Forelimb muscle (tissue), 1 donor: ENCODE measurements at places on chromosomes 11 and 22.

DNA sequence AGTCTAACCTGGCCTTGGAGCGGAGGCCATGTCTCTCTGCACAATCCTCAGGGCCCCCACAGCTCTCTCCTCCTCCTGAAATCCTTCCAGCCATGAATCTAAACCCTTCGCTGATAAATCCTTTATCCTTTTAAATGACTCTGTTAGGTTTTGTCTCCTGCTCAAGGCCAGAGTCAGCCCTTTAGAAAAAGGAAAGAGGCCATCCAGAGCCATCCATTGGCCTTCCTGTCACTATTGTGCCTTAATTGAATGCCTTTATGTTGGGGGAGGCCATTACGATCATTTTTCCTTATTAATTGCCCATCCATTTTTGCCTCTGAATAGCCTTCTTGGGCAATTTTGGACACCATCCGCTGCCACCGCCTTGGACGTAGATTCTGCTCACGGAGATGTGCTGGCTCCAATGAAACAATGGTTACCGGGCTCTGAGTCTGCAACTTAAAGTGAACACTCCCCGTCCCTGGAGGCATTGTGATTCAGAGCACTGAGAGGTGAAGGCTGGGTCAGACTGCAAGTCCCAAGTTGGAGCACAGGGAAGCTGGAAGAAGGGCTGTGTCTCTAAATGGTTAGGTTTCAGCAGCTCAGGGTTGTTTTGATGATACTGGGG lies 213.0 kb upstream of the E2F8 start:
- no peak for DNase-seq

- DNase-seq = no peak
These were observed 5.4 kb upstream of the APOL2 start for GRCh38 chr22:36244522-36245391.

- no peak for DNase-seq
These were observed 41.7 kb downstream of the IRAG1 start for GRCh38 chr11:10651656-10652361.

DNA sequence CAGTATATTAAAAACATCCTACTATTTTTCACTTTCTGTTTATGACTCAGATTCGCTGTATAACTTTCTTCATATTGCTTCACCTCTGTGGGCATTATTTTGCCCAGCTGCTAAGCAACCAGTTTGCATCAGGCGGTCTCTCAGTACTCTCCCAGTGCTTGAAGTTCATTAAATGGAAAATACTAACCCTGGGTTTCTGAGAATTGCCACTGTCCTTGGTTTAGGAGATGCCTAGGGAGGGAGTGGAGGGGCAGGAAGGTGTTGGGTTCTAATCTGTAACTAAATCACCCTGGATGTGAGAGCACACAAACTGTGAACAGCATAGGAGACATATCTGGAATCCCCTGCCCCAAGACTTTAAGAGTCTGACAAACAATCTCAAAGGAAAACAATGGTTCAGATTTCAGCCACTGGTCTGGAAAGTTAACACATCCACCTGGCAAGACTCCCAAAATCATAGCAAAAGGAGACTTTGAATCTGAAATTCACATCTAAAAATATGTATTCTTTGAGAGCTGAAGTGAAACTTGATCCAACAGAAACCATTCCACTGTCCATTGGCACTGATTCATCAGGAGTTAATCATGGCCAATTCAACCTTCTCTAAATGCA lies 540.0 kb downstream of the SOX6 start:
- DNase-seq = no peak

GRCh38 chr22:44032126-44032730 lies 8.1 kb downstream of the PARVB start:
- peak; percentile 45 for DNase-seq

DNA sequence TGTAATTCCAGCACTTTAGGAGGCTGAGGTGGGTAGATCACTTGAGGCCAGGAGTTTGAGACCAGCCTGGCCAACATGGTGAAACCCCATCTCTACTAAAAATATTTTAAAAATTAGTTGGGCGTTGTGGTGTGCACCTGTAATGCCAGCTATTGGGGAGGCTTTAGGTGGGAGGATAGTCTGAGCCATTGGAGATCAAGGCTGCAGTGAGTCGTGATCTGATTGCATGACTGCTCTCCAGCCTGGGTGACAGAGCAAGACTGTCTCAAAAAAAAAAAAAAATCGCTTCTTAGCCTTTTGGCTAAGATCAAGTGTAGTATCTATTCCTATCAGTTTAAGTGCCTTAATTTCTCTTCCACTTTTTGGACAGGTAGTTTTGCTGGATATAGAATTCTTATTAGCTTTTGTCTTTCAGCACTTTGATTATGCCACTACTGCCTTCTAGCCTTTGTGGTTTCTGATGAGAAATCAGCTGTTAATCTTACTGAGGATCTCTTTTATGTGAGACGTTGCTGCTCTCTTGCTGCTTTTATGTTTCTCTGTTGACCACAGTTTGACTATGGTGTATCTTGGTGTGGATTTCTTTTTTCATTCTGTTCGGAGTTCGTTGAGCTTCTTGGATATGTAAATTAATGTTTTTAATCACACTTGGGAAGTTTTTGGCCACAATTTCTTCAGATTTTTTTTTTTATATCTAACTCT lies 24.7 kb downstream of the CHEK1 start:
- no peak for DNase-seq

GRCh38 chr11:93492464-93493251 lies 50.5 kb downstream of the SMCO4 start:
- DNase-seq = no peak

- DNase-seq = no peak
These were observed 1.1 kb upstream of the NELL1 start for GRCh38 chr11:20668131-20668809.

DNA sequence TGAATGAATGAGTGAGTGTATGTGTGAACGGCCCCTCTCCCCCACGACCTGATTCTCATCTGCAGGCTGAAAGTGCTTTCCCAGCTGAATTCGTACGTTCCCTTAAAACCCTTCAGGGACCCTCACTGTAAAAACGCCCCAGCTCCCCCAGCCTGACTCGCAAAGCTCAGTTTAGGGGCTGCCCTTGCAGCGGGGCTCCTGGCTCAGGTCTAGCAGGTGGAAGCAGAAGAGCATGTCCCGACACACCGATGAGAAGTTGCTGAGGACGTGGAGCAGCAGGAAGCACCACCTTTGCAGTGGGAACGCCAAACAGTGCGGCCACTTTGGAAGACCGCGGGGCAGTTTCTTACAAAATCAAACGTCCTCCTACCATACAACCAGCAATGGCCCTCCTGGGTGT lies 3.6 kb upstream of the MRPL23 start:
- DNase-seq = no peak

GRCh38 chr11:118636569-118637290 lies 29.3 kb downstream of the PHLDB1 start:
- DNase-seq = no peak

GRCh38 chr11:105181521-105181920 lies 42.0 kb upstream of the CARD18 start:
- no peak for DNase-seq

DNA sequence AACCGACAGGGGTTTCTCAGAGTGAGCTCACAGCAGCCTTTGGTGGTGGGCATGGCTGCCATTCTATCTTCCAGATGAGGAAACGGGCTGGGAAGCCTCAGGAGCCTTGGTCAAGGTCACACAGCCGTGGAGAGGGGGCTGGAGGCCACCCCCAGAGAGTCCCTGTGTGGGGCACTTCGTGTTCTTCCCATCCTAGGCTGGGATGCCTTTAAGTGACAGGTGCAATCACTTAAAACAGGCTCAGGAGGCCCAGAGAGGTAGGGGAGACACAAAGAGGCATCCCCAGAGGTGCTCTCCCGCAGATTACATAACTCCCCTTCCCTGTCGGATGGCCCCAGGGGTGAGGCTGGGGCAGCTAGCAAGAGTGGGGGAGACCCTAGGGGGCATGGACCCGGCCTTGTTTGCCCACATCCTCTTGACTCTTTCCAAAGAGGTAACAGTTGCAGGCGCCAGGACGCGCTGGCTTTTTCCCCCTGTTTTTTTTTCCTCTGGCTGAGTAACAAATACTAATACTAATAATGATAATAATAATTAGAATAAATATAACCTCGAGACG lies 17.5 kb upstream of the SHISAL1 start:
- DNase-seq = no peak

DNA sequence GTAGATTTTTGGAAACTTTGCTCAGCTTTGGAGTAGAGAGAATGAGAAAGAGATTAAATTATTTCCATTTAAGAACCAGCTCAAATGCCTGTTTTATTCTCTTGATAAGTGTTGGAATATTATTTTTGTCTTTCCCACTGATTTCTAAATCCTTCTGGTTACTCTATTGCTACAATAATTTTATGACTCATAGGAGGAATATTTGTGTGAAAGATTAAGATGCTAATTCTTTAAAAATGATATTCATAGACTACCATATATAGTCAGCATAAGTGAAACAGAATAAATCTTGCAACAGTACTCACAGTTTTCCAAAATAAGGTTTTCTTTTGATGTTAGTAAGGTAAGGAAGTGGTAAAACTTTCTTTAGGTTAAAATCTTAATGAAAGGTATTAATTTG lies 60.9 kb downstream of the YAP1 start:
- no peak for DNase-seq

GRCh38 chr11:57325735-57326048 lies 940 bp upstream of the TNKS1BP1 start:
- DNase-seq = no peak

DNA sequence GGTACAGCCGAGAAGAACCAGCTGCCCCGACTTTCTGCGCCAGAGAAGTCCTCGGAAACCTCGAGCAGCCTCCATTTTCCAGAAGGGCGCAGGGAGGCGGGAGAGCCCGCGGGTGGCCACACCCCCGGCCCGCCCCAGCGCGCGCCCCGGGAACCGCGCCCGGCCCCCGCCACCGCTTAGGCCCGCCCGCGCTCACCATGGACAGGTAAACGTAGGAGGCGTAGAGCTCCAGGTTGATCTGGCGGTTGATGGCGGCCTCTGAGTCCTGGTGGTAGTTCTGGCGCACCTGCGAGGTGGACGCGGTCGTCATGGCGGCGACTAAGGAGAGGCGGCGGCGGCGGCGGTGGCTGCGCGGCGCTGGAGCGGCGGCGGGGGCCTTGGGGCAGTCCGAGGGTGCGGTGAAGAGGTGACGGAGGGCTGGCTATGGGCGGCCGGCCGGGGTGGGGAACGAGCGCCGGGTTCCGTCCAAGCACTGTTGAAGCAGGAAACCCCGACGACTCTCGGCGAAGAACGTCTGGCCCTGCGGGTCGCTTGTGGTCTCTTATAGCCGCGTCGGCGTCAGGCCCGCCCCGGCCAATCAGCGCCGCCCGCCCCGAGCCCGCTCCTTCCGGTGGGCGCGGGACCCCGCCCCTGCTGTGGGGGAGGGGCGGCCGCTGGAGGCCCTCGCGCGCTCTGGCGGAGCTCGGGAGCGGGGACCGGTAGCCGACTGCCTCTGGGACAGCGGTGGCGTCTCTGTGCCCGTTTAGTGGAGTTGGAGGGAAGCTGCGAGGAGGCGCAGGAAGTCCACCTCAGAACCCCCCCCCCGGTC lies at the start of gene FTH1:
FTH1 (minus strand) TSS at position 519 of the 808 bp plus-strand sequence; CDS start at position 310, 209 bp downstream.
- peak; percentile 63 for DNase-seq

DNA sequence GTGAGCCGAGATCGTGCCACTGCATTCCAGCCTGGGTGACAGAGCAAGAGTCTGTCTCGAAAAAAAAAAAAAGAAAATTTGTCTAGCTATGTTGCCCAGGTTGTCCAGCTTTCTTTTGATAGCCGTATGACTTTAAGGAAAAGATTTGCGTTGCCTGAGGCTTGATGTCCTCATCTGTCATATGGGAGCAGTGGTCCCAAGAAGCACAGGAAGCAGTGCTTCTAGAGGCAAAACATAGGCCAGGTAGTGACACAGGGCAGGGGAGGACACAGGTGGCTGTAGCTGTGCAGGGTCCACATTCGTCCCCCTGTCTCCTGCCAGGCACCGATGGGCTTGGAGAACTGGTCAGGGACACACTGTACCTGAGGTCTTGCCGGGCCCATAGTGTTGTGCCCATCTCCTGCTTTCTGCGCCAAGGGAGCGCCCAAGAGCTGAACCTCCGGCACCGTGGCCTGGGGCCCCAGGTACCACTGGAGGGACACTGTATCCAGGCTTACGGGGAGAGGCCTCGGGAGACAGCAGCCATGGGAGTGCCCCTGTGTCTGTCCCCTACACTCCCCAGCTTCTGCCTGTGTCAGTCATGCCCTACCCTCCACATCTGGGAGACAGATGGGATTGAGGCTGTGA lies 1.4 kb downstream of the LRRC74B start:
- no peak for DNase-seq

DNA sequence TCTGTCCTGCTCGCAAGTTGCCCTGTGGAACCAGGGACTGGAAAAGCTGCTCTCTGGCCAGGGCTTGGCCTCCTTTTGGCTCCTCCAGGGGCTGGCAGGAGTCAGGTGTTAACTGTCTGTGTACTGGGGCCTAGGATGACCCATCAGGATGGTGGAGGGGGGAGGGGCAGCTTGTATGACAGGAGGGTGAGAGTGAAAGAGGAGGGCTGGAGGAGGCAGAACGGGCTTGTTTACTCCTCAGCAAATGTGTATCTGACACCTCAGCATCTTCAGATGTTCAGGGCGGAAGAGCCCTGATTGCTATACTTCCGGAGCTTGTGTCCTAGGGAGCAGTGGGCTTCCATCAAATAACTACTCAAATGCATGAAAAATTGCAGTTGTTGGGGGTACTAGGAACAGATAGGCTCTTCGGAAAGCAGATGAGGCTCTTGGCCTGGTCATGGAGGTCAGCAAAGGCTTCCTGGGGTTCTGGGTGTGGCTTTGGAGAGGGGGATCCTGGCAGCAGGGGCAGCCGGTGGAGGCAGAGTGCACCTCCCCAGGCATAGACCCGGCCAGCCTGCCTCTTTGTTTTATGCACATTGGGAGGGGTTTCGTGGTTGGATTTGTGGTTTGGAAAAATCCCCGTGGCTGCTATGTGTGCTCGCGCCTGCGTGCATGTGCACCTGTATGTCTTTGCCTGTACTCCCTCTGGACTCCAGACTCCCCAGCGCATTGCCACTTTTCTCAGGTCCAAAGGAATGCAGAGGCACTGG lies 31.2 kb downstream of the CD82 start:
- DNase-seq = no peak
